ENCODE measurements at places on chromosomes 2 and 18.

GRCh38 chr2:39780825-39781600 is 2.0 kb upstream of the THUMPD2 start:
- DNase-seq: no peak

GRCh38 chr2:39158351-39158750 is 37.5 kb upstream of the SOS1 start:
- no peak for DNase-seq

- no peak for DNase-seq
These were observed 569.3 kb downstream of the TNS1 start for GRCh38 chr2:217433522-217433921.

- no peak for DNase-seq
These were observed 368.7 kb upstream of the CRIM1 start for GRCh38 chr2:35986871-35987270.

- no peak for DNase-seq
These were observed 93.8 kb downstream of the CMPK2 start for GRCh38 chr2:6771634-6772611.

All from mesothelial cell of epicardium (in vitro differentiated cells).